ENCODE measurements at places on chromosomes 2 and 18.

DNA sequence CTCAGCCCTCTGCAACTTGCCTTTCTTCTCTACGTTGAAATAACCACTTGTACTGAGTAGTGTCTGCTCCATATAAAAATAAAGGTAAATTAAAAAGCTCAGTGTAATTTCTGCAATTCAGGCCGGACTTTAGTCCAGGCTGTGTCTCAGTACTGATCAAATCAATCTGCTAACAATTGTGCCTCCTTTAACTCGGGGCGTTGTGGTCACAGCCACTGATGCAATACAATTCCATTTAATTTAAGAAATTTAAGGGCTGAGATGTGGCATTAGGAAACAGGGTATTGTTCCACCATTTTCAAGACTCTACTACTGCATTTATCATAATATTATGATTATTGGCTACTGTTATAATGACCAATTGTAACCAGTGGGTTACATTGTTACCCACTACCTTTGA lies 60.0 kb upstream of the NPAS2 start:
- DNase-seq = no peak

DNA sequence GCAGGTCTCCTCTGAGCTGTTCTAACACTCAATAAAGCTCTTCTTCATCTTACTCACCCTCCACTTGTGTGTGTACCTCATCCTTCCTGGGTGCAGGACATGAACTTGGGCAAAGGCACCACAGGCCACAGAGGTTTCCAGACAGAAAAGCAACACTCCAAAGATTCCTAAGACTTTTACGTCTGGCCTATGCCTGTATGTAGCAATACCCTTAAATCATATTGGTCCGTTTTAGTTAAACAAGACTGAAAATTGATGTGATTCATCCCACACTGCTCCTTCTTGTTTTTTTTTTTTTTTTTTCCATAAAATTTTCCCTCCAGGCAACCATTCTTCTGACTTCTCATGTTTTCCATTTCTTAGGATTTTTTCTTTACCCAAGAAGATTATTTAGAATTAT lies 404.3 kb downstream of the PID1 start:
- DNase-seq = no peak

GRCh38 chr2:98776136-98776535 lies 45.2 kb upstream of the MGAT4A start:
- no peak for DNase-seq

DNA sequence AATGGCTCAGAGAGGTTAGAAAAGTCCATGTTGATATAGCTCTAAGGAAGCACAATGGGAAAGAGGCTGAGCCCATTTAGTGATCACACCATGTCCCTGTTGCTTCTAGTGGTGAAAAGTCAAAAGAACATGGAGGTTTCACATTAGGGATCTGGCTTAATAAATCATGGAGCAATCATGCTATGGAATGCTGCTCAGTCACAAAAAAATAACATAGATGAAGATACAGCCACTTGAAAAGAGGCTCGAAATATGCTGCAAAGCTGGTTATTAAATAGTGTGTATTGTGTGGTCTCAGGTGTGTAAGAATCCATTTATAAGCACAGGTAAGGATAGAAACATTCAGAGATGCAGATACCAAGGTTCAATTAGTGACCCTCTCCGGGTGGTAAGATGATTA lies 63.6 kb upstream of the CPO start:
- no peak for DNase-seq

DNA sequence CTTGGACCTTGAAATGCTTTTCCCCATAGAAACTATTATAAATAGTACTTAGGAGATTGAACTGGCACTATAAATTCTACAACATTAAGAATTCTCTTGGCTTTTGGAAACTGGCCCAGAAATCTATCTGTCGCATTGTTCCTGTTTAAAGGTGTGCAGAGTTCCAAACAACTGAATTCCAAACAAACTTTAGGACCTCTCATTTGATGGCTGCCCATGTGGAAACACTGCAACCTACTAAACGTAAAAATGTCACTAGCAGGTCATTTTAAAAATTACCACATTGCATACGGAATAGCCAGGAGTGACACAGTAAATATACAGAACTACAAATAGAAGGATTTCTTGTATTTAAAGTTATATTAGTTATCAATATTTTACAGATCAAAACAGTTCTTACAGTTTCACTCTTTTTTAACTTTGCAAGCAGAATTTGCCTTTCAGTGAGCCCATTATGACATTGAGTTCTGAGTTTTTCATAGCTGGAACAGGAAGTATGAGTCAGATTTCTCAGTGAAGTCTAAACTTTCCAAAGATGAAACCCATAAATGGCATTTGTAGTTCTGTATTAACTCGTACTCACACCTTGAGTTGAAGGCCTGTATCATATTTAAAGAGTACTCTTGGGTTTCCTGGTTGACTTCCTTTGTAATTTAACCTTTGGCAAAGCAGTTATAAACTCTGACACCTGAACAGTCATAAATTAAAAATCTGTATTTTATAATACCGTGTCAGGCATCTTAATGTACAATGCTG lies 142.3 kb upstream of the BOD1L2 start:
- no peak for DNase-seq

GRCh38 chr2:128003463-128003862 lies 24.4 kb downstream of the SAP130 start:
- no peak for DNase-seq

- no peak for DNase-seq
Observed at GRCh38 chr2:231928481-231928880, 2.3 kb upstream of the NPPC start.

DNA sequence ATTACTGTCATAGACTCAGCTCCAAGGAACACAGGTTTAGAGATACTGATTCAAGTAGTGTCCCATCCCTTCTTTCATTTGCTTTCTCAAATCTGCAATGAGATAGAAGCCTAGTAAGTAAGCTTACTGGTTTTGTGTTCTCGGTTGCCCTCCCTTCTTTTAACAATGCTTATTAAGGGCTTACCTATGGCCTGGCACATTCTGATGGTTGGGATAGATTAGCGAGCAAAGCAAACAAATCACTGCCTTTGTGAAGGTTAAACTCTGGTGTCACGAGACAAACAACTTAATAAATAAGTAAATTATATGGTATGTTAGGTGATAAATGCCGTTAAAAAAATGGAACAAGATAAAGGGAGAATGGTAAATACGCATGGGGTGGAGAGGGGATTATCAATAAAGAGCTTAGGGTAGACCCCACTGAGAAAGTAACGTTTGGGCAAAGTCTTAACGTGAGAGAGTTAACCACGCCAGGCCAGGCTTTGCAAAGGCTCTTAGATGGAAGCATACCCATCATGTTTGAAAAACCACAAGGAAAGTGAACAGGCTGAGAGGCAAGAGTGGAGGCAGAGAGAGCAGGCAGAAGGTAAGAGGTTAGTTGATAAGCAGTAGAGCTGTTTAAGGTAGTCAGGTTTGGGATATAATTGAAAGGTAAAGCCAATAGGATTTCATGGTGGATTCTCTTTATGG lies 31.0 kb downstream of the EIF2AK3 start:
- DNase-seq = no peak

GRCh38 chr2:239926587-239927232 lies 98.4 kb downstream of the NDUFA10 start:
- DNase-seq = no peak

GRCh38 chr18:79315596-79315995 lies 80.1 kb upstream of the NFATC1 start:
- no peak for DNase-seq

- no peak for DNase-seq
Observed at GRCh38 chr2:155412598-155412997, 714.1 kb downstream of the KCNJ3 start.

GRCh38 chr2:85064927-85065577 lies 68.1 kb upstream of the TCF7L1 start:
- DNase-seq = no peak

- no peak for DNase-seq
Observed at GRCh38 chr18:49726675-49726963, 86.7 kb downstream of the ACAA2 start.

DNA sequence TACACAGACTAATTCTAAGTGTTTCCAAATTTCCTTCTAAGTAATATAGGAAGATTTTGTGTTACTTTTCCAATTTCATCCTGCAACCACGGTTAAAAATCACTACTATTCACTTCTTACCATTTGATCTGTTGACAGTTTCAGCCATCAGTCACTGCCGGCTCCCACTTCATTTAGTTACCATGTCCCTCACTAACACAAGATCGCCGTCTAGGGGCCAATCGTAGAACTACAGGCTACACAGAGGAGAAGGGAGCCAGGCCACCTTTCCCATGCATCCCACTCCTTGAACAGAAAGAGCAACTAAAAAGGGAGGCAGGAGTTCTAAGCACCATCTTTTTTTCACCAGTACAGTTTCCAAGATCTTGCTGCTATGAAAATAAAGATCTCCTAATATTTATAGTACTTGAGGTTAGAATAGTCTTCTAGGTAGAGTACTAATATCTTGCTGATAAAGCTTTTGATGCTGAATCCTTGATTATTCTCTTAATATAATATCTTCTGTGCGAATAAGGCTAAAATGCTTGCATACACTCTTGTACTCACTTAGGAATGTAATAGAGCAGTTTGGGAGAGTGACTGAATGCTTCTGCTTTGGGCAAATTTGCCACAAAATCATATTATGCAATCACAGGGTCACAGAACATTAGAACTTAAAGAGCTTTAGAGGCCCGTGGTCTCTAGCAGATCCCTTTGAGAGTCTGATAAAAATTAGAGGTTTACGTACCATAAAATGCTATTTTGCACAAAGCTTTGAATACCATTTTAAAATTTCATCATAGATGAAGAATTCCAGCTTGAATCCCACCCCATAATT lies 39.5 kb upstream of the CYP1B1 start:
- DNase-seq = peak; percentile 25

DNA sequence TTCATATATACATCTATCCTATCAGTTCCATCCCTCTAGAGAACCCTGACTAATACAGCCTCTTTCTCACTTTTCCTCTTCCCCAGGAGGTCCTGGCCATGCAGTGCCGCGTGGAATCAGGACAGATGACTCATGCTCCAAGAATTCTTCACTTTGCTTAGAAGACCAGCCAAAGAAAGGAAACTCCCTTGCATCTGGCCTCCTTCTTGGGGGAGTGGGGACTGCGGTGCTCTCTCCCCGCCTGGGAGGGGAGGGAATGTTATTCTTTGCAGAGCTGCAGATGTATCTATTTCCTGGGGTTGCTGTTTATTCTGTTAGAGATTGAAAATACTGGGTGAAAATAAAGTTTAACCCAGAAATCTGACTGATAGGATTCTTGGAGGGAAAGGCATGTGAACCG lies 111.5 kb upstream of the SH3BP4 start:
- no peak for DNase-seq

GRCh38 chr2:73339201-73339600 lies 45.9 kb upstream of the EGR4 start:
- no peak for DNase-seq

- DNase-seq = no peak
Observed at GRCh38 chr2:85774126-85774978, 20.6 kb downstream of the ATOH8 start.

DNA sequence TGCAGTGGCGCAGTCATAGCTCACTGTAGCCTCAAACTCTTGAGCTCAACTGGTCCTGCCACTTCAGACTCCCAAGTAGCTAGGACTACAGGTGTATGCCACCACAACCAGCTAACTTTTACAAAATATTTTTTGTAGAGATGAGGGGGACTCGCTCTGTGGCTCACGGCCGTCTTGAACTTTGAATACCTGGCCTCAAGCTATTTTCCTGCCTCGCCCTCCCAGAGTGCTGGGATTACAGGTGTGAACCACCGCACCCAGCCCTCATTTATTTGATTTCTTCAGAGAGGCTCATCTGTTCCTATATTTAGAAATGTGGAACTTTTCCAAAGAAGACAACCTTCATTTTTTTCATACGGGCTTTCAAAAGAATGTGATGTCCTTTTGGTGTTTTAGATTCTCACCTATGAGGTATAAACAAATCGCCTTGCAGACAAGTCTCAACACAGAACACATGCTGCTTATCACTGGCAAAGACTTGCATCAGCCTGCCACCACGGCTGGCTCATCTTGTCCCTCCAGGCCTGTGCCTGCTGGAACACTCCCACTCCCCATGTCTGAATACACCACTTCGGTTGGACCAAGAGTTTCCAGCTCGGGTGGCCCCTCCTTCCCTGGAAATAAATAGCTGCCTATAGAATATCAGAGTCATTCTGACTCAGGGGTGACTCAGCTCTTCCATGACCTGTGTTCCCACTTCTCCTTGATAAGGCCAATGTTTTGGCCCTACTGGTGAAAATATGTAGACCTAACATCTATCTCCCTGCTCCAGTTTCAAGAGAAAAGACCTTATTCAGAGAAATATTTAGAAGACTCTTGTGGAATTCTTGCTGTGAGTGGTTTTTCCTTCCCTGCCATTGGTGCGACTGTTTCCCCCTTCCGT lies 202.6 kb downstream of the TGIF1 start:
- peak; percentile 14 for DNase-seq

DNA sequence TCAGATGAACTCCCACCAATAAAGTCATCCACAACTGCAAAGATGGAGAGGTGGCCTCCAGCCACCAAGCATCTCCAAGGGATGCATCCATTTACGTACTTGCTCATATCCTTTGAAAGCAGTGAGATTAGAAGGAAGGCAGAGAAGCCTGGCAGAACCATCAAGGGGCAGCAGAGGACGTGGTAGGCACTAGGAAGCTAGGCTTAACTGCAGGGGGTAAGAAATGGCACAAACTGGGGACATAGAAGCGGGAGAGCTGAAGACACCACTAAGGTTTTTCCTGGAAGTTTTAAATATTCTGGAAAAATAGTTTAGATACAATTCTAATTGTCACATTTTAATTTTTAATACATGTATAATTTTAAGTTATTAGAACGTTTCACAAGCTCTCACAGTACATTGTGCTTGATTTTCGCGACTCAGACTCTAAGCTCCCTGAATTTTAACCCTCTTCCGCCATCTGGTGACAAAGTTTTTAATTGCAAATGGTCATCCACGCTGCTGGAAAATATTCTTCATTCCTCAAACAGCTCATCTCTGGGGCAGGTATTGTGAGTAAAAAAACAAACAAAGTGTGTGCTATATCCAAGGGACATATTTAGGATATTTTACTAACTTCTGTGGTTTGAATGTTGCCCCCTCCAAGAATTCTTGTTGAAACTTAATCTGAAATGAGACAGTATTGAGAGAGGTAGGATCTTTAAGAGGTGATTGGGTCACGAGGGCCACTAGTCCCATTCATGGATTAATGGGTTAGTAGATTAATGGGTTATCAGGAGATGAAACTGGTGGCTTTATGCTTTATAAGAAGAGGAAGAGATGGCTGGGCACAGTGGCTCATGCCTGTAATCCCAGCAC lies 1.6 kb upstream of the PSTPIP2 start:
- DNase-seq = no peak

- no peak for DNase-seq
Observed at GRCh38 chr2:199946836-199947235, 8.5 kb downstream of the TYW5 start.

DNA sequence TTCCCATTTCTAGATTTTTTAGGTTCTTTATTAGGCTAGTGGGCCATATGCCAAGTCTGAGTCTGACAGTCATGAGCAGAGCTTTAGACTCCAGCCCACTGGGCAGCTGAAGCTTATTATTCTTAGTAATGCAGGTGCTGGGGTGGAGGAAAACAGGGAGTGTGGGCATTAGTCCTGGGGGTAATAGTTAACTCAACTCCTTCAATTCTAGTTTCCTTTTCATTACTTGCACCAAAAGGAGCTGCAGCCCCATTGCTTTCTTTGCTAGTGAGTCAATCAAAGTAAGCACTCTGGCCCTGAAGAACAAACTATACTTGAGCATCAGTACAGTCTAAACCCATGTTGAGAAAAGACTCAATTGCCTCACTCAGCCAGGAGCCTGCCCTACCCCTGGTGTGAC lies 35.5 kb downstream of the ICOS start:
- no peak for DNase-seq

Data from stimulated activated CD8-positive, alpha-beta memory T cell treated with anti-CD3 and anti-CD28 coated beads, Interleukin-15, amount 100 ng/mL, for 4 hours (primary cell).